ENCODE measurements at places on chromosomes 6 and 20.

GRCh38 chr6:160462551-160463109 lies 114.5 kb downstream of the SLC22A3 start:
- peak; percentile 81 for DNase-seq

DNA sequence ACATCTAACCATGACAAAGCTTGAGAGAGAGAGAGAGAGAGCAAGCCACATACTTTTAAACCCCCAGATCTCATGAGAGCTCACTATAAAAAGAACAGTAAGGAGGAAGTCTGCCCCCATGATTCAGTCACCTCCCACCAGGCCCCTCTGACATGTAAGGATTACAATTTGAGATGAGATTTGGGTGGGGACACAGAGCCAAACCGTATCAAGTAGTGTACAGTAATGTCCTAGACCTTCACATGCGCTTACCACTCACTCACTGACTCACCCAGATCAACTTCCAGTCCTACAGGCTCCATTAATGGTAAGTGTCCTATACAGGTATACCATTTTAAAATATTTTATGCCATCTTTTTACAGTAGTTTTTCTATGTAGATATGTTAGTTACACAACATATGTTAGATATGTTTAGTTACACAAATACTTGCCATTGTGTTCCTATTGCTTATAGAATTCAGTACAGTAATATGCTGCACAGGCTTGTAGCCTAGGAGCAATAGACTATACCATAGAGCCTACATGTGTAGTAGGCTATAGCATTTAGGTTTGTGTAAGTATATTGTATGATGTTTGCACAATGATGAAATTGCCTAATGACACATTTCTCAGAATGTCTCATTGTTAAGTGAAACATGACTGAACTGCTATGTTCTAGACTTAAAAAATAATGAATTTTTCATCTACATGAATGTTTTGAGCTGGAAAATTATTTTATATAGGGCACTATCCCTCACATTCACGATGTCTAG lies 11.7 kb downstream of the TSPYL1 start:
- no peak for DNase-seq

DNA sequence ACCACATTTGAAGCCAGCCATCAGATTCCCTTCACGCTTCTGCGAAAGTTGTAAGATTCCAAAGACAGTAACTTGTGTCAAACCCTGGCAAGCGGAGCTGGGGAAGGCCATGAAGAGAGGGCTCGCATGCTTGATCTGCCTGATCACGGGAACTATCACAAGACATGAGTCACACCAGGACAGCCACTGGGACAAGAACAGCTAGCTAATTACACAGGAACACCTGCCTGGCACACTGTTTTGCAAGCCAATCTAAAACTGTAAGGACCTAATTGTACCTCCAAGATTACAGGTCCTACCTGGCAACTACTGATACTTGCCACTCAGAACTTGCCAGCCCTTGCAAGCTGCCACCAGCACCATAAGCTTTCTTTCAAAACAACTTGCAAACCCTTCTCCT lies 289.3 kb downstream of the KIF16B start:
- no peak for DNase-seq

GRCh38 chr6:166463359-166464067 lies 80.8 kb upstream of the MPC1 start:
- DNase-seq: no peak

DNA sequence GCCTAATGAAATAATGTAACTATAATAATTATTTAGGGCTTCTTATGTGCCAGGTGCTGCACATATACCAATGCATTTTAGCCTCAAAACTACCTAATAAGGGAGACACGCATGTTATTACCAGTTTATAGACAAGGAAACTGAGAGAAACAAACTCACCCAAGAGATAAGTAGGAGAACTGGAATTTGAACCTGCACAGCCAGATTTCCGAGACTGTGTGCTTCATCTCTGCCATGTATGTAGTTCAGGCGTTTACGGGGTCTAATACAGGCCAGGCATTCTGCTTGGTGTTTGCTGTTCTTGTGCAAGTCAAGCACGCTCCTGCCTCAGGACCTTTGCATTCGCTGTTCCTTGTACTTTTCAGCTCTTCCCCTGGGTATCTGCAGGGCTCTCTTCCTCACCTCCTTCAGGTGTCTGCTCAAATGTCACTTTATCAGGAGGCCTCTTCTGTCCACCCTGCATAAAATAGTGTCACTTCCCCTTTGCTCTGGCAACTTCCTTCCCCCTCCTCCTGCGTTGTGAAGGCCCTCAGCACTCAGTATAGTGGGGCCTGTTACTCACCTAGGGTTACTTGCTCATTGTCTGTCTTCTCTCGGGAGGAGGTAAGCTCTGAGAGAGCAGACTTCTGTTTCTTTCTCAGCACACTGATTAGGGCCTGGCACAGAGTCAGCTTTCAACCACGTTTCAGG lies 6.1 kb upstream of the NSFL1C start:
- DNase-seq: no peak

DNA sequence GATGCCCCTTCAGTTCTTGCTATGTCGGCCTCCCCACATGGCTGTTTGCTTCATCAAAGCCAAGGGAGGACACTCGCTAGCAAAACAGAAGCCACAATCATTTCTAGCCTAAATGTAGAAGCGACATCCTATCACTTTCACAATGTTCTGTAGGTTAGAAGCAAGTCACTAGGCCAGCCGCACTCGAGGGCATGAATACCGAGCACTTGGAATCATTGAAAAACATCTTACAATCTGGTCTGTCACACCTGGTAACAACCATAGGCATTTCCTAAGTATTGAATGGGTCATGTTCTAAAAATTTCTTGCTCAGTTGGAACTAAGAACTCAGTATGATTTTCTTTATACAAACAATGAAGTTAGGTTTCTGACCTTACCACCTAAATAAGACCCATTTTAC lies 192.3 kb downstream of the AIG1 start:
- no peak for DNase-seq

GRCh38 chr20:46400828-46401477 lies 5.5 kb downstream of the ELMO2 start:
- peak; percentile 68 for DNase-seq

GRCh38 chr6:21461844-21462518 lies 131.6 kb upstream of the SOX4 start:
- no peak for DNase-seq

DNA sequence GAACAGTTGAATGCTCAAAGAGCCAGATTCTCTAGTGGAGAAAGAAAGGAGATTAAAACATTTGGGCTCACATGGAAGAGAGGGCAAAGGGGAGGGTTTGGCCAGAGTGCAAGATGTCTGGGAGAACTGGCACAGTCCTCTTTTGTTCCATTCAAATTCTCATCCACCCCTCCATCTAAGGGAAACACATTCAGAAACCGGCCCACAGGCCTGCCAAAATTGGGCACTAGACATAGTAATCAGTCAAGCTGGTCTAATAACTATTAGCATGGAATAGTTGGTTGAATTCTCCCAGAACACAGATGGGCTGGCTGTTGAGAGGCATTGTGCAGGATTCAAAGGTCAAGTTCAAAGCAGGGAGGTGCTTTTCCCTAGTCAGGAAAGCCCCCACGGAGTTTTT lies 341.4 kb upstream of the IRAK1BP1 start:
- DNase-seq: no peak

DNA sequence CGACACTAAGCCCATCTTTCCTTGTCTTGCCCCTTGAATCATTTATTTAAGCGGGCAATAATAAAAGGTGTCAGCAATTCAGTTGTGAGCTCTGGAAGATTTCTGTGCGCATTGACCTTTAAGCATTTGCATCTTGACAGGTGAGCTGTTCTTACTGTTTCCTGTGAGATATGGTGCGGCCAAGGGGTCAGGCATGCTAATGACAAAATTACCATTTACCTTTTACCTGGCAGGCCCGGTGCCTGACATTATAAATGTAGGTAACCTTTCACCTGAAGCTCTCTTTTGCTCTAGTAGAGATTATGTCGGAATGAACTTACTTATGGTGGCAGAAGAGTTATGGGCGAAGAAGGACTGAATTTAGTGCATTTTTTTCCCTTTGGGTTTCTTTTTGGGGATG lies 89.3 kb upstream of the EEF1E1 start:
- no peak for DNase-seq

DNA sequence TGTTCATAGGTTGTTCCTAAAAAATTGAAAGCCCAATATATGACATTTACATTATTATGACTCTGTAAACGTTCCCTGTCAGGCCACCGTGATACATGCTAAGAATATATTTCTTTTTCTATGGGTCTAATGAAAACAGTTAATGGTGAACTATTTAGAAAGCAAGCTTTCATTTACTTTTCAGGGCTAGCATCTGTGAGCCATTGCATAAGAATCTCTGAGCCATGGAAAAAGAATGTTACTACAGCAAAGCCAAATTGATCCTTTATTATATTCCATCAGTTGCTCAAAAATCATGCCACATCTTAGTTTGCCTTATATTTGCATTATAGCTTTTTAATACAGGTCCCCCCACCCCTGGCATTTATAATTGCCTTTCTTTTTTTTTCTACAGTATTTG lies 275.5 kb downstream of the ZFAND3 start:
- DNase-seq: no peak

- no peak for DNase-seq
Measured at GRCh38 chr6:127886603-127887002, 14.3 kb downstream of the THEMIS start.

GRCh38 chr6:107719160-107719559 lies 105.0 kb downstream of the SCML4 start:
- no peak for DNase-seq

DNA sequence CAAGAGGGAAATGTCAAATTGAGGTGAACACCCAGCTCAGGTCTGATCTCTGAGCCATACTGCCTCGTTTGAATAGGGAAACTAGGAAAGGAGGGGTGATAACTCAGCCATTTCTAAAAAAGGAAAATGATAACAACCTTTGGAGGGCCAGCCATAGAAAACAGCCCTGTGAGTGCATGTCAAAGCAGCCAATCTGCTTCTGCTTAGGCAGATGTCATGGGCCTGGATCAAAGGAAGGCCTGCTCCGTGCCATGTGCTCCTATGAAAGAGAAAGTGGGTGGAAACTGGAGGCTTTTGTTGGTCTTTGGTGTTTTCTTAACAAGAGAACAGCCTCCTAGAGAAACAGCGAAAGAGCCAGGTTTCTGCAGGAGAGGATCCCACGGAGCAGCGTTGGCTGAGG lies 428.0 kb downstream of the DHX35 start:
- no peak for DNase-seq

GRCh38 chr6:109347779-109348178 lies 34.5 kb downstream of the CD164 start:
- no peak for DNase-seq

GRCh38 chr6:150753371-150754064 lies 112.0 kb upstream of the MTHFD1L start:
- DNase-seq: no peak

DNA sequence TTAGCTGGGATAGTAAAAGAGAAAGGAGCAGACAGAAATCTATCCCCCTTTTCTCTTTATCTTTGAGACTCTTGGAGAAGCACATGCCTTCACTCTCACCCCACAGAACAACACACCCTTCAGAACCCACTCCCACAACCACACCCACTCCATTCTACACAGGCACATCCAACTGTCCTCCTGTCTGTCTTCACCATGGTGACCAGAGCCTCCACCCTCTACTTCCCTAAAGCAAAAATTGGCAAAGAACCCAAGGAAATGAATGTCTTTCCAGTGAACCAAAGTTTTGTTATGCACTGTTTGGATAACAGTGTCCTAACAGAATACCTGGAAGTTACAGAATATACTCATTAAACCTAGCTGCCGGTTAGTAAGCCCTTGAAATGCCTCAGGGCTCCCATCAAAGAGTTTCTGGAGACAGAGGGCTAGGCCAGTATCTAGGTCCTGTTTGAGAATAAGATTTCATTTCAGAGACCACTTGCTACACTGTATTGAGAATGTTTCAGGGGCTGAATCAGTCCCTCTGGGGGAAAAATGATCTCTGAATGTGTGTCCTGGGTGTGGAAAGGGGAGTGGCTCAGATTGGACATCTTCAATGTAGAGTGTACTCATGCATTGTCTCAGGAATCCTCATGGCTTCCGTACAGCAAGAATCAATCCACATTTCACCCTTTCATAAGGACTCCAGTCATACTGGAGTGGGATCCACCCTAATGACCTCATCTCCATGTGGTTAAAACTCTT lies 101.1 kb downstream of the LY86 start:
- DNase-seq: no peak

DNA sequence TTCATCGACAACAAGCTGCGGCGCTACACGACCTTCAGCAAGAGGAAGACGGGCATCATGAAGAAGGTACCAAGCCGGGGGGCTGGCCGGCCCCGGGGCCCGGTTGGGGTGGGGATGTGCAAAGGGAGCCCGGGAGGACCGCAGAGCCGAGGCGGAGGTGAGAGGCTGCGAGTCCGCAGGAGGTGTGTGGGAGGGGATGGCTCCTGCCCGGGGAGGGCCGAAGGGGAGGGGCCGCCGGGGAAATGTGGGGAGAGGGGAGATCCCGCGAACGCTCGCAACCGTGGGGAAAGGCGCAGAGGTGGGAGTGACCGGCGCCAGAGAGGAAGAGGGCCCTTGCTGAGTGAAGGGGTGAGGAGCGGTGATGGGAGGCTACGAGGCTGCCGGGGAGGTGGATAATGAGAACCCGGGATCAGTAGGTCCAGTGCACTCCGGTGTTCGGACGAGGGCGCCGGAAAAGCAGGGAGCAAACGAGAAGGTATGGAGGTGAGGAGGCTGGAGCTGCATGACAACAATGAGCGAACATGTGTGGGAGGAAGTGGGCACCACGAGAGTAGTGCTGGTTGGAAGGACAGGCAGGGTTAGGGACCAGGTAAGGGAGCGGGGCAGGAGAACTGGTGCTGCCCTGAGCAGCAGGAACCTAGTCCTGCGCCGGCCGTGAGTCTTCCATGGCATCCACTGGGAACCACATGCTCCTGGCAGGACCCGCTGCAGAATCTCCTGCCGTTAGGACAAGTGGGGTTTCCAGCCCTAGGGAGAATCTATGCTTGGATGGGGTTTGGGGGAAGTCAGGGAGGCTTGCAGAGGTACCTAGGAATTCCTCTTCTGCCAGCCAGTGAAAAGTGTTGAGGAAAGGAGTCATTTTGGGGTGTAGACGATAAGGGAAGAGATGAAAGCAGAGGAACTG lies 1.3 kb downstream of the SRF start:
- DNase-seq: peak; percentile 40

- DNase-seq: no peak
Measured at GRCh38 chr6:101747716-101748115, 354.2 kb downstream of the GRIK2 start.

DNA sequence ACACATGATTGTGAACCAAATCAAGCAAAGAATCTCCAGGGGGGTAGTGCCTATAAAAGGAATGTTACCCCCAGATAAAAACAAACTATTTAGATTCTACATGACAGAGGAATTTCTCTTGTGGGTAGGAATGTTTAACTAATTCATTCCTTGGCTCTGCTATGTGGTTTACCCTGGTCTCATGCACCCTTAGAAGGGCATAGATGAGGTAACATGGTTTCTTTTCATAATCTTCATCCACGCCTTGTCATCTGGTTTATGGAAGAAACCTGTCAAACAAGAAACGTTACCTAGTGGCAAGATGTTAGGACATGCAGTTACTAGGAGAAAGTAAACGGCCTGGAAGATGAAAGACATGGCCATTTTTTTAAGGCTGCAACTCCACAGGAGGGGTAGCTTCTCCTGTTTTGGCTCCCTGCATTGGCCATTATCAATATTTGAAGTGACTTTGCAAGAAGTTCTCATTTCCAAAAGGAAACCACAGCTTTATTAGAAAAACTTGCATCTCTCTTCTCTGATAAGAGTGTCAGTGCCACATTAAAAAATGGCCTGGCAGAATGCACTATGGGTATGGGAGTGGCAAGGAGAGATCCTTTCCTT lies 45.5 kb downstream of the STX11 start:
- DNase-seq: no peak
